ENCODE measurements at places on chromosomes 16 and 17.

- DNase-seq, result no peak
Observed at GRCh38 chr17:77704048-77704815, 254.3 kb upstream of the TNRC6C start.

GRCh38 chr16:74568961-74569631, 37.8 kb downstream of the GLG1 start:
- DNase-seq, result no peak

- no peak for DNase-seq
Observed at GRCh38 chr17:47852113-47852949, 1.4 kb upstream of the SP6 start.

- DNase-seq, result no peak
Observed at GRCh38 chr17:68954146-68954896, 871 bp downstream of the ABCA8 start.

- no peak for DNase-seq
Observed at GRCh38 chr16:87360862-87361610, 22.5 kb downstream of the FBXO31 start.

DNA sequence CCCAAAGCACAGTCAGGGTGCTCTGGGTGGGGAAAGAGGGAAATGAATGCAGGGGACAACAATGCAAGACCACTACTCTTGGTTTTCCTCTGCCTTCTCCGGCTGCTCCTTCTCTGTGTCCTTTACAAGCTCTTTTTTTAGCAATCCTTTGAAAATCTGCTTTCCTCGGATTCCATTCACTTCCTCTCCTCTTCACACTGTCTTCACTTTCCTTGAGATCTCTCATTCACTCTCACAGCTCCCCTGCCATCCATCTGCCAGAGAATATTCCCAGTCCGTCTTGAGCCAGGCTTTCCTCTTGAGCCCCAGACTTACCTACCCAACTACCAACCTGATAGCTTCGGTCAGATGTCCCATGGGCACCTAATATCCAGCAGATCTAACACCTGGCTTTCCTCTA, 11.0 kb upstream of the SPOP start:
- DNase-seq, result no peak

DNA sequence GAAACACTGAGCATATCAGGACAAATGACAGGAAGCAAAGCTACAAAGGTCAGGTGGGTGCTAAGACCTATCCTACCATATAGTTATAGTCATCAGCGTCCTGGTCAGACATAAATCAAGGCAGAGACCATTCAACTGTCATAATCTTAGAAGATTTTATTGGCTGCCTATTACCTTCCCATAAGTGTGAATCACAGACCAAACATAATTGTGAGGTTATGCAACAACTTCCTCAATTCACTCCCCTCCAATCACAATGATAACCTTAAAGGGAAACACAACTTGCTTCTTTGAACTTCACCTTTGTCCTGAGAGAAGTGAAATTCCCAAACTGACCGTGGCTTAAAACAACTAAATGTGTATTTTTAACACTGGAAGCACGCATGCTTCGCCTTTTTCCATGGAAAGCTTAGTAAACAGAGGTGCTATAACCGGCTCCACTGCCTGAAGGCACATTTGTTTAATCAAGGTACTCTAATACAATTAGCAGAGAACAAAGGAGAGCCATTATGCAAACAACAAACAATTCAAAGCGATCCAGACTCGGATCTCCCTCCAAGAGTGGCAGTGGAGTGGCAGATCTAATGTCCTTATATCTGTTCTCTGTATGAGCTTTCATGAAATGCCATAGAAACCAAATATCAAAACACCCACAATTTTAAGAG, 84.9 kb downstream of the TMEM114 start:
- DNase-seq, result no peak

GRCh38 chr16:3652373-3653195, 1.9 kb upstream of the DNASE1 start:
- no peak for DNase-seq

All from NCI-H1092 (cell line).